NCI-H2029 (cell line): ENCODE measurements at places on chromosomes 1 and 21.

- DNase-seq = no peak
These were observed 8.1 kb downstream of the ADPRS start for GRCh38 chr1:36096500-36097432.

- no peak for DNase-seq
These were observed 1.1 kb upstream of the COA6 start for GRCh38 chr1:234372011-234372757.

DNA sequence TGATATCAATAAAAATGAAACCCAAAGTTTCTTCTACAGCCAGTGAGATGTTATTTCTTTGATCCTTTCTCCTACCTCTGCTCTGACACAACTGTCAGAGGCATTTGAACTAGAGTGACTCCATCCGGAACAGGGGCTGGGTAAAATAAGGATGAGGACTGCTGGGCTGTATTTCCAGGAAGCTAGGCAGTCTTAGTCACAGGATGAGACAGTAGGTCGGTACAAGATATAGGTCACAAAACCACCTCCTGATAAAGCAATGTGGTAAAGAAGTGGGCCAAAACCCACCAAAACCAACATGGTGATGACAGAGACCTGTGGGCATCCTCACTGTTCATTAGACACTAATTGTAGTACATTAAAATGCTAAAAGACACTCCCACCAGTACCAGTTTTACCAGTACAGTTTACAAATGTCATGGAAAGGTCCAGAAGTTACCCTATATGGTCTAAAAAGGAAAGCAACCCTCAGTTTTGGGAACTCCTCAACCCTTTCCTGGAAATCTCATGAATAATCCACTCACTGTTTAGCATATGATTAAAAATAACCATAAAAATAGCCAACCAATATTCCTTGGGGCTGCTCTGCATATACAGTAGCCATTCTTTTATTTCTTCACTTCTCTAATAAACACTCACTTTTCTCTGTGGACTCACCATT, 96.7 kb downstream of the GABPA start:
- no peak for DNase-seq

DNA sequence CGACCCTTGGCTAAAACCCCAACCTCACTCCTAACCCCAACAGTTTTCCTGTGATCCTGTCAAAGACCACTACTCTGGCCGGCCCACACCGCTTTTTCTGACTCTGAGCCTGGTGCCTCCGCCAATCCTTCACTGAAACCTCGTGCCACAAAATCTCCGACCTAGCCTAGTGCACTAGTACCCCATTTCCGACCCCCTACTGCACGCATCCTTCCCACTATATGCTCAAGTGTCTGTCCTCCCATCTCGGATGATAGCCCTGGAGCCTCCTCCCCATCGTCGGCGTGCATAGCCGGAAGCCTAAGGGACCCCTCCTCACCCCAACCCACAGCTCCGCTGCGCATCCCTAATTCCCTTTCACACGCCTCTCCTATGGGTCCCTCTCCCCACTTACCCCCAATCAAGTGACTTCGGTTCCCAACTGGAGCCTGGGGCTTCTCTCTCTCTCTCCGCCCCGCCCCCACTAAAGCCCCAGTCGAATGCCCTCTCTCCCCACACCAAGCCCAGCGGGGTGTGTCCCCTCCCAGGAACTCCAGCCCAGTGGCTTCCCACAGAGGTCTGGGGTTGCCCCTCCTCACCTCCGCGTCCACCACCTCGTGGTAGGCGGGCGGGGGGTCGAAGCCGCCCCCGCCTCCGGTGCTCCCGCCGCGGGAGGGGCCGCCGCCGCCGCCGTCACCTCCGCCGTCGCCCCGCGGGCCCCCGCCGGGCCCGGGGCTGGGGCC, 791 bp downstream of the USP24 start:
- DNase-seq = peak; percentile 47

DNA sequence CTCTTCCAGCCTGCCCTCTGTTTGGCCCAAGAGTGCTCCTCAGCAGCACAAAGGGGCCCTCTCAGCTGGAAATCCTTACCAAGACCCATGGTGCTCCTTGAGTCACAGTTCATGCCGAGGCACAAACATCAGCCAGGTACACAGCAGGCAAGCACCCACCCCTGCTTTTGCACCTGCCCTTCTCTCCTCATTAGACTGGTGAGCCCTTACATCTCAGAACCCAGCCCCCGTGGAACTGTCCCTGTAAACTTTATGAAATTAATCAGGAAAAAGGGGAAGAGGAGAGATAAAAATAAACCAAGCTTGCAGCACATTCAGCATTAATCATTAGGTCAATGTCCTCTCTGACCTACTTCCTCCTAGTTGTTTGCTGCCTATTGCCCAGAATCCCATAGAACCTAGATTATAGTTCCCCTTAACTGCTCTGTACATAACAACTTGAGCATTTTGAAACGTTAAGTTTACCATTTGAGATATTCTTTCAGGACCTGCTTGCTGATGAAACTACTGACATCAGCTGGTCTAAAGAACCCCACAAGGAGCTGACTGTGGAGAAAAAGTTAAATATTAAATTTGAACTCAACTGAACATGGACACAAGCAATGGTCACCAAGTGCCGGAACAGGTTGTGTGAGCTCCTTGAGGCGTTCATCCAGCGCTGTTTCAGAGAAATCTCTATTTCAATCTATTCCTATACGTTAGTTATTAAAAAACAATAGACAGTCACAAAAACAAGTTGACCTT, 738.4 kb downstream of the MATN1 start:
- no peak for DNase-seq

GRCh38 chr1:1302951-1303509, 4.7 kb downstream of the ACAP3 start:
- DNase-seq = no peak

DNA sequence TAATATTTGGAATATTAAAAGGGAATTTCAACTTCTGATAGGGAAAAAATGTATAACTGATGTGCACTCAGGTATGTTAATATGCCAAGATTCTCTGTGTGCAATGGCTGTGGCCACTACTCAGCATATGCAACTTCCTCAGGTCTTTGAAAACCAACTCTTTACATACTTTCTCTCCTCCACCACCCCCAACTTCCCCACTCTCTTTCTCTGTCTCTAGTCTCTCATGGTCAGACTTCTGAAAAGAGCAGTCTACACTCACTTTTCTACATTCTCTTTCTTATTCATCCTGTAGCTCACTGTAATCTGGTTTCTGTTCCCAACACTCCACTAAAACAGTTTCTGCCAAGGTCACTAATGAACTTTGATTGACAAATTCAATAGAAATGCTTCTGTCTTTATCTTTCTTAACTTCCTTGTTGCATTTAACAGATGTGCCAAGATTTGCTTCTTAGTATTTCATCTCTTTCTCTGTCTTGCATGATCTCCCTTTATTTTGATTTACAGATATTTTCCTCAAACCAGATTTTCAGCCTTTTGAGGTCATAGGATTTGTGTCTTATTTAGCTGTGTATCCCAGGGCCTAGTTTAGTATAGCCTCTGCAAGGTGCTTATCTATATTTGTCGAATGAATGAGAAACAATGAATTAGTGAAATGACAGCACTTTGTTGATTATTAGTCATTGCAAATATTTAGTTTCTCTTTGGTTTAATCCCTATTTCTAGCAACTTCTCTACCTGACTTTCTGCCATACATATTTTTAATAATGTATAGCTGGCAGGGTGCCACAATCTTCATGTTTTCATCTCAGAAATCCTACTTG, 168.9 kb downstream of the LMO4 start:
- DNase-seq = no peak

DNA sequence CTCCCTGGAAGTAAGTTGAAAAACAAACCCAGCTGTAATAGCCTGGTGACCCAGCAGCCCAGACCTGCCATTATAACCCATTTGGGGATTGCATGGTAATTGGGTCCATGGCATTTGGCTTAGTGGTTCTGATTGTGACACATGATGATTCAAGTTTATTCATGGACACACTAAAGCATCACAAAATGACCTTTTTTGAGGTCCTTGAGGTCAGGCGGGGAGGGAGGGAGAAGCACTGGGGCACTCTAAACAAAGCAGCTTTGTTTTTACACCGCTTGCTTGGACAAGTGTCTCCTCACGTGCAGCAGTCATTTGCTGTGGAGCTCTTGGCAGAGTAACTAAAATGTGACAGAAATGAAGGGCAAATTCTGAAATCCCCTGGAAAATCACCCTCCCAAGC, 241.0 kb upstream of the SGIP1 start:
- no peak for DNase-seq

DNA sequence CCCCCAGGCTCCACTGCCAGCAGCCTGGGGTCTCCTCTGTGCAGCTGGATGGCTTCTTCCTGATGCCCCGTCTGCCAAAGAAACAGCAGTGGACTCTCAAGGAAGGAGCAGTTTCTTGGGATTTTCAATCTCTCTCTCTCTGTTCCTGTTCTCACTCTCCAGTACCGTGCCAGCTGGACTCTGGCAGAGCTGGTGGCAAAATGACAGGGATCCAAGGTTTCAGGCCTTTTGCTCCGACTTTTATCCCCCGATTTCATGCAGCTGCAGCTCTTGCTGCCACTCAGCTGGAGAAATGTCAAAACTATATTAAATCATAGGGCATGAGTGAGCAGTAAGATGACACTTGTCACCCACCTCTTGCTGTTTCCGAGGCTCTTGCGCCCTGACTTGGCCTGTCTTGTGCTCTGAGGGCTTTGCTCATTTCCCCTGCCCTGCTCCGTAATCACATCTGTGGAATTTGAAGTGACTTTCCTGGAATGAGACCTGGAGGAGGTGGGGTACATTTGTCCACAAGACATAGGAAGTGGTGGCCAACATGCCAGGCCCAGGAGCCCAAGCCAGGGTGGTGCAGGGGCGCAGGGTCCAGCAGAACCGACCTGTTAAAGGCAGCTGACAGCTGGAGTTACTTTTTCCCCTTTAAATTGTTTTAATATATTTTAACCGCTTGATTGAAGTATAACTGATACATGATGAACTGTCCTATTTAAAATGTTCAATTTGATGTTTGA, 576.2 kb downstream of the PTPRU start:
- no peak for DNase-seq

DNA sequence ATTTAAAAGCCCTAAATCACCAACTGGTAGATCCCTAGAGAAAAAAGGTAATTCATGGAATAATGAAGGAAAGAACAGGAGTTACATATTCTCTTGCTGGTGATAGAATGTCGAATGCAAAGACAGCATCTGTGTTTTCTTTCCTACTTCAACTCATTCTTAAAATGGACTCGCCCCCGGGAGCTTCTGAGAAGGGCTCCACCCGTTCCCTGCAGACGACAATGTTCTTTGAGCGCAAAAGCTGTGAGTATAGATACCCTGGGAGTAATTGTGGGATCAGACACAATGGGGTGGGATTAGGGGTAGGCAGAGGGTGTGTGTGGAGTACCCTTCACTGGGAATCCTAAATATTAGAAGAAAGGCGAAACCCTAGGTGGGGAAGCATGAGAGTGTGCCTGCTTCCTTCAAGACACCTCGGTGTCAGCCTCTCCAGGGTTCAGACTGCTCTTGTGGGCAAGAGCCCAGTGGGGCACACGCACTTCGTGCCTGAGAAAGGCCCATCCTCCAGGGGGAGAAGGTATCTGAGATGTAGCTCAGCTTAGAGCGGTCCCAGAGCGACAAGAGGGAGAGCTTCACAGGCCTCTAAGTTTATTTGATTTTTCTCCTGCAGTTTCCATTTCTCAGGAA, 123.3 kb upstream of the DPYD start:
- no peak for DNase-seq

DNA sequence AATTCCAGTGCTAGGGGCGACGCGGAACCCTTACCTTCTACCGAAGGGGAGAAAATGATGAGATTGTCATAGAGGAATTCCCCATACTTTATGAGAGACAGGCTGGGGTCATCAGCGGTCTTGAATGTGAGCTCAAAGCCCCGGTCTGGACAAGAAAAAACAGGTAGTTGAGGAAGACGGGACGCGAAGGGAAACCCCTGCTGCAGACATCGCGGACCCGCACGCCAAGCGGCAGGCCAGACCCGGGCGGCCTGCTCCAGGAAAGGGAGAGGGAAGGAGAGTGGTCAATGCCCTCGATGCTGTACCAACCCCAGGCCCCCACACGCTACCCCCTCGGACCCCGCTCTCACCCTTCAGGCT, 342 bp downstream of the DDOST start:
- no peak for DNase-seq

- no peak for DNase-seq
These were observed 20.3 kb upstream of the AZIN2 start for GRCh38 chr1:33060579-33061083.

DNA sequence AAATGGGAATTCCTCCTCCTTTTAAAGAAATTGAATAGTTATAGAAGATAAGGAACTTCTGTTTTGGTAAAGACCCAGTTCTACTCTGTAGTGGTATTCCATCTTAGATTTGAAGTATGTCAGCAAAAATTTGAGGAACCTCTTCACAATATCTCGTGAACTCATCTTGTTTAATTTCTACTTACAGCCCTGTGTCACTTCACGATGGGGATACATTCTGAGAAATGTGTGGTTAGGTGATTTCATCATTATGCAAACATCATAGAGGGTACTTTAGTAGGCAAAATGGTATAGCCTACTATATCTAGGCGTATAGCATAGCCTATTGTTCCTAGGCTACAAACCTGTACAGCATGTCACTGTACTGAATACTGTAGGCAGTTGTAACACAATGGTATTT, 36.0 kb downstream of the ALG6 start:
- DNase-seq = no peak

DNA sequence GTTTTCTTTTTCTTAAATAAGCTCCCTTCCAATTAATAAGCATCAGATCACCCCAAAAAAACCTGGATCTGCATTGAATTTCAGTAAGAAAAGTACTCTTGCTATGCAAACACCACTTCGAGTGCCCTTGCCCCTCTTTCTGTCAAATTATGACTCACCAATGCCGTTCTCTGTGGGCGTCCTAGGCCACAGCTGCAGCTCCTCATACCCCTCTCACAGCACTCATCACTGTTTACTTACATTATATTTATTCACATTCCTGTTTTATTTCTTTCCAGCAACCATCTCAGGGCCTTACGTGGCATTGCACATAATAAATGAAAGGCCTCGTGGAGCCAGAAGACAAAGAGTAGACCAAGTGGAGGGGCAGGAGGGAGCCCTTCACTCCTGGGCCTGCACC, 99.1 kb upstream of the CTTNBP2NL start:
- DNase-seq = peak; percentile 78

- no peak for DNase-seq
These were observed 59.4 kb downstream of the SLC30A7 start for GRCh38 chr1:100955322-100955721.

DNA sequence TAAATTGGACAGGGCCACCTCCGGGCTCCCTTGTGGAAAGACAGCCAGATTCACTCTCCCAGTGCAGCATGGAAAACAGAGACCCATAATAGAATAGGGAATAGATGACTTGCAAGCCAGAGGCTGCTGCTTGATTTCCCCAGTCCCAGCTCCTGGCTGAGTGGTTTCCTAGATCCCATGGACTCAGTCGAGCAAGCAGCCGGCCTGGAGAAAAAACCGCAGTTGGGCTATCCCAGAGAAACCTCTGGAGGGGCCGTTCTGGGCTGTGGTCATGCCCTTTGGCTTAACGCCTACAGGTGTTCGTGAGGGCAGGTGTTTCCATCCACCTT, 61.7 kb downstream of the ELK4 start:
- DNase-seq = no peak
